ENCODE measurements at places on chromosomes 7 and 10.

DNA sequence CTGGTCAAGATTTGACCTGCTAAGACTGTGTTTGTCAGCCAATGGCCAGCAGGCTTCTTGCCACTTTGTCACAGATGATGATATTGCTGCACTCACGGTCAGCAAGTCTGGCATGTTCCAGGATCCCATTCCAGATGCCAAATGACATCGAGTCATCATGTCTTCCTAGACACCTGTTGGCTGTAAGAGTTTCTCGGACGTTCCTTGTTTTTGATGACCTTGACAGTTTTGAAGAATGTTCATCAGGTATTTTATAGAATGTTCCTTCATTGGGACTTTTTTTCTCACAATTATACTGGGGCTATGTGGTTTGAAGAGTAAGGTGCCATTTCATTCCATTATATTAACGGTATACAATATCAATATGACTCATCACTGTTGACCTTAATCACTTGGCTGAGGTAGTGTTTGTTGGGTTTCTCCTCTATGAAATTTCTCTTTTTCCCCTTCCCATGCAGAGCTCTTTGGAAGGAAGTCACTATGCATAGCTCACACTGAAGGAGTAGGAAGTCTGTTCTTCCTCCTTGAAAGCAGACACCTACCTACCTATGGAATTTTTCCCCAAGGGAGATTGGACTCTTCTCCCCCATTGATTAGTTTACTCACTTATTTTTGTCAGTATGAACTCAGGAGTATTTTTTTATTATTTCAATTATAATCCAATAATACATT is 31.6 kb downstream of the HECW1 start:
- no peak for DNase-seq

- DNase-seq: no peak
Observed at GRCh38 chr10:17455015-17455520, 673 bp upstream of the ST8SIA6 start.

- no peak for DNase-seq
Observed at GRCh38 chr10:49298671-49298982, 343 bp upstream of the C10orf71 start.

DNA sequence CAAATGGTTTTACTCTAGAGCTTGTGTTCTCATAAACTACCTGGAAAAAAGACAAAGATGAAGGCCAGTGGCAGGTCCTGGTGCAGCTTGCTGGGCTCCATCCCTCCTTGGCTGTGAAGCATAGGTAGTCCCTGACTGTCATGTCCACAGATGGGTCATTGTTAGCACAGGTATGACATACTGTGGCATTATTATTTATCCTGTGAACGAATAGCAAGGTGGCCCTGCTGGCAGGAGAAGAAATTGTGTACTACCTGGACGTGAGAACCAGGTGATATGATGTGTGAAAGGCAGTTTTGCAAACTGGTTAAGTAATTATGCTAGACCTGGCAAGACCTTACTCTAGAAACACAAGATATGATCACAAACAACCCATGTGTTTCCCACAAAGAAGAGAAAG is 63.9 kb downstream of the CCDC71L start:
- DNase-seq: no peak

DNA sequence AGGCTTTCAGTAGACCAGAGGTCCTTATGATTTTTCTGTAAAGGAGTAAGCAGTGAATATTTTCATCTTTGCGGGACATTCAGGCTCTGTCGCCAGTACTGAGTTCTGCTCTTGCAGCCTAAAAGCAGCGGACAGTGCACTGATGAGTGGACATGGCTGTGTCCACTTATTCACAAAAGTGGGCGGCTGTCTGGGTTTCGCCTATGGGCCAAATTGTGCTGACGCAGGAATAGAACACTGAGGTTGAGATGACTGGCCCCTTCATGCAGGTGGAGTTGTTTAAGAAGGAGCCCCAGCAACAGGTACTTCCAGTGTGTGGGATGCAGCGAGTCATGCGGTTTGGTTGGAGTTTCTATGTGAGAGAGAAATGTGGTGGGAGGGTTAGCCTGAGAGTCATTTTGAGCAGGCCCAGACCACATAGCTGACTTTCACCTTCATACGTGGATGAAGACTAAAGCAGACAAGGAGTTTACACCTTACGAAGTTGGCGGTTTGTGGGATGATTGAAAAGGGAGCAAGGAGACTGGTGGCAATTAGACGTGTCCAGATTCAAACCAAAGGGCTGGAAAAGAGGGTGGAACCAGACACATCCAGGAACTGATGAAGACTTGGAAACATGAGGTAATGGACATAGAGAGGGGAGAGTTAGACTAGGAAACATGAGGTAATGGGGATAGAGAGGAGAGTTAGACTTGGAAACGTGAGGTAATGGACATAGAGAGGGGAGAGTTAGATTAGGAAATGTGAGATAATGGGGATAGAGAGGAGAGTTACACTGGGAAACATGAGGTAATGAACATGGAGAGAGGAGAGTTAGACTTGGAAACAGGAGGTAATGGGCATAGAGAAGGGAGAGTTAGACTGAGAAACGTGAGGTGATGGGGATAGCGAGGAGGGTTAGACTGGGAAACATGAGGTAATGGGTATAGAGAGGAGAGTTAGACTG is 38.2 kb downstream of the WDR37 start:
- no peak for DNase-seq

GRCh38 chr10:69007260-69007659 is 18.7 kb downstream of the KIFBP start:
- DNase-seq: no peak

- no peak for DNase-seq
Observed at GRCh38 chr7:157394246-157395191, 57.7 kb downstream of the DNAJB6 start.

GRCh38 chr7:28052933-28053332 is 127.7 kb downstream of the JAZF1 start:
- no peak for DNase-seq

DNA sequence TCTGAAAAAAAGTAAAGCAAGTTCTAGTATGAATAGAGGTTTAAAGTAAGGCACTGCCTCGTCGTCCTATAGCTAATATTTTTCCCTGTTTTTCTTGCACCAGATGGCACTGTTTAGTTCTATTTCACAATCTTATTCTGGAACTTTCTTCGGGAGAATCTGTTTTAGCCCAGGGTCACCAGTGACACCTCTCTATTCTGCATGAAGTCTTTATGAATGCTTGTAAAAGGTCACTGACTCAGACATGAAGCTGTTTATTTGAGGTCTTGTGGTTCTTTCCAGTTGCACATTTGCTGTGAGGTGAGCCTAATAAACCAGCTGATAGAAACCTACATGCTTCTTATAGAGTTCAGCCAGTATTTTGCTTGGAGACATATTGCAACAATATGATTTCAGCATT is 444.3 kb downstream of the AUTS2 start:
- no peak for DNase-seq

GRCh38 chr7:66330961-66331360 is 125.8 kb downstream of the TPST1 start:
- no peak for DNase-seq

GRCh38 chr7:54483523-54483922 is 58.7 kb upstream of the VSTM2A start:
- no peak for DNase-seq

DNA sequence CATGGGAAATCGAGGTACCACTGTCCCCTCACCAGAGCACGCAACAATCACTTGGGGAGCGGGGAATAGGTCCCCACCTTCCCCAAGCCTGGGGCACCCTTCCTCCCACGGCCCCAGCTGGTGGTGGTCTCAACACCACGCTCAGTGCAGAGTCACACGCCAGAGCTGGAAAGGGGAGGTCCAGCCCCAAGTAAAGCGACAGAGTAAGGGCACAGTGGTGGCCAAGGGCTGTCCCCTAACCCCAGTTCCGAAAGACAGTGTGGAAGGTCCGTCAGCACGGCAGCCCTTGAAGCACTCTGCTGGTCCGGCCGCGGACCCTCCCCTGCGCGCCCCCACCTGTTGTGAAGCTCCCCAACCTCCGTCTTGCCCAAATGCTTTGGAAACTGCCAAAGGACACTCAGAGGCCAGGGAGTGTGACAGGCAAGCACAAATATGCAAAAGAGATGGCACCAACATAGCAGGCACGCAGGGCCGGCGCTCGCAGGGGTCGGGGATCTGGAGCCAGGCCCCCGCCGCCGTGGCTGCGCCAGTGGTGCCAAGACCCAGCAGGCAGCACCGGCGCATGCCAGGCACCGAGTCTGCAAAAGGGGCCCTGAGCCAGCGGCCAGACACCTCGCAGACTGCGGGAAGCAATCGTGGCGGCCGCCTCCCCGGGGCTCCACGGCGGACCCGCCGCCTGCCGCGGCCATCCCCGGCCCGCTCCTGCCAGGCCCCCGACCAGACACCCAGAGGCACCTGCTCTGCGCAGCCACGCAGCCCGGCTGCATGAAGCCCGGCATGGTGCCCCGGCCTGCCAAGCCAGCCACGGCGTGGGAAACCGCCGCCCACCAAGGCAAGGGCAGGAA is 51.6 kb upstream of the SRRM3 start:
- no peak for DNase-seq

- DNase-seq: no peak
Observed at GRCh38 chr10:11005725-11006427, 11.8 kb upstream of the CELF2 start.

GRCh38 chr10:804191-804781 is 114.8 kb upstream of the DIP2C start:
- no peak for DNase-seq

GRCh38 chr7:140200061-140200989 is 23.5 kb upstream of the KDM7A start:
- no peak for DNase-seq

- DNase-seq: no peak
Observed at GRCh38 chr7:66307591-66308215, 102.6 kb downstream of the TPST1 start.

- no peak for DNase-seq
Observed at GRCh38 chr7:77698042-77698625, 1.9 kb downstream of the RSBN1L start.

GRCh38 chr10:72762042-72762441 is 70.1 kb downstream of the MCU start:
- DNase-seq: no peak

GRCh38 chr7:82617156-82617555 is 173.6 kb upstream of the CACNA2D1 start:
- no peak for DNase-seq

- peak; percentile 87 for DNase-seq
Observed at GRCh38 chr7:38232502-38233366, 40.7 kb downstream of the TARP start.

DNA sequence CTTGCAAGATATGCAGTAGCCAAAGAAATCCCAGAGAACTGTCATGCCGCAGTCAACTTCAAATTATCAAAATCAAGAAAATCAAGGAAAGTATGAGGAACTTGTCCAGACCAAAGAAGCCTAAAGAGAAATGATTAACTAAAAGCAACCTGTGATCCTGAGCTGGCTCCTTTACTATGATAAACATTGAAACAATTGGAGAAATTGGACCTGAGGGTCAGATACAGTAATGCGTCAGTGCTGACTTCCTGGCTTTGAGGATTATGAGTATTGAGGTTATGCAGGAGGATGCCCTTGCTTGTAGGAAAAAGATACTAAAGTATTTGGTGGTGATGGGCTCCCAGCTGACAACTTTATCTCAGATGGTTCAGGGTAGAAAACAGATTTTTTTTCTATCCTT is 324.7 kb upstream of the AKR1E2 start:
- DNase-seq: no peak

DNA sequence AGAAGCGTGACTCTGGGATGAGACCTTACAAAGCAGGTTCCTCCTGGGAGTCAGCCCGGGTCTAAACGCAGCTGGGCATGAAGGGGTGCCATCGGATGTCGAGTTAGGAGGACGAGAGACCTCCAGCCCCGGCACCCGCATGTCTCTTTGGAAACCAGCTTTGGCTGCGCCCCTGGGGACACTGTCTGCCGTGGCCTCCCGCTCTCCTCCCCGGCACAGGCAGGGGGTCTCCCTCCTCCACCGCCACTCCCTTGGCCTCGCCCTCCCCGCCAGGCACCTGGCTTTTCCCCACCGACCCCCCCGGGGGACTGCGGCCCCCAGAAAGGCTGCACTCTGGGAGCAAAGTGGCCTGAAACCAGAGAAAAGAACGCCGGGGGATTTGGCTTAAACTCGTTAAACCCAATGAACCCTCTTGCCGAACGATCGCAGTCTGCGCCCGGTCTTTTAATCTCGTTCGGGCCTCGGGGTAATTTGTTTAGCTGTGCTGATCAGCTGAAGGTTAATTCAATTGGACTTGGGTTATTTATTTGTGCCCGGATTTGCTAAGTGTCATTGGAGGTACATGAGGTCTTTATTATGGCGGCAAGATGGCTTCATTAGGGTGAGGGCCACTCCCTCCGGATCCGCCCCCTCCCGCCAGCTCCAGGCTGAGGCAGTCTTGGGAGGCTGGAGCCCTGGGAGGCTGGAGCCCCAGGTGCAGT is 16.4 kb upstream of the PSMG3 start:
- no peak for DNase-seq

GRCh38 chr10:67735430-67735829 is 39.4 kb upstream of the CTNNA3 start:
- peak; percentile 13 for DNase-seq

GRCh38 chr10:99457813-99458212 is 27.4 kb upstream of the GOT1 start:
- no peak for DNase-seq

- DNase-seq: no peak
Observed at GRCh38 chr10:12559578-12560178, 210.3 kb downstream of the CAMK1D start.

- peak; percentile 33 for DNase-seq
Observed at GRCh38 chr7:151400626-151401315, 9.1 kb downstream of the WDR86 start.
